Karpas-422 (cell line): ENCODE measurements at places on chromosomes 6 and 20.

GRCh38 chr20:37201827-37202162 lies 22.4 kb upstream of the MROH8 start:
- no peaks in the 10 kb centered on the region for H3K27me3 ChIP-seq
- peaks cover 78% of the 10 kb centered on the region for H3K36me3 ChIP-seq
- no peaks in the 10 kb centered on the region for H3K4me1 ChIP-seq
- DNase-seq, result no peak
- H3K27ac ChIP-seq, result no peak overlapping the region

- H3K27ac ChIP-seq, result peak overlapping the region; percentile 52
- no peaks in the 10 kb centered on the region for H3K27me3 ChIP-seq
- H3K4me3 ChIP-seq, result no peak overlapping the region
Observed at GRCh38 chr6:13392462-13392861, 64.1 kb upstream of the TBC1D7 start.

GRCh38 chr6:100001915-100002388 lies 7.9 kb upstream of the MCHR2 start:
- peaks cover 7% of the 10 kb centered on the region for H3K4me1 ChIP-seq
- peak; percentile 80 for DNase-seq
- H3K27me3 ChIP-seq, result no peaks in the 10 kb centered on the region
- no peaks in the 10 kb centered on the region for H3K36me3 ChIP-seq
- H3K4me3 ChIP-seq, result no peak overlapping the region

DNA sequence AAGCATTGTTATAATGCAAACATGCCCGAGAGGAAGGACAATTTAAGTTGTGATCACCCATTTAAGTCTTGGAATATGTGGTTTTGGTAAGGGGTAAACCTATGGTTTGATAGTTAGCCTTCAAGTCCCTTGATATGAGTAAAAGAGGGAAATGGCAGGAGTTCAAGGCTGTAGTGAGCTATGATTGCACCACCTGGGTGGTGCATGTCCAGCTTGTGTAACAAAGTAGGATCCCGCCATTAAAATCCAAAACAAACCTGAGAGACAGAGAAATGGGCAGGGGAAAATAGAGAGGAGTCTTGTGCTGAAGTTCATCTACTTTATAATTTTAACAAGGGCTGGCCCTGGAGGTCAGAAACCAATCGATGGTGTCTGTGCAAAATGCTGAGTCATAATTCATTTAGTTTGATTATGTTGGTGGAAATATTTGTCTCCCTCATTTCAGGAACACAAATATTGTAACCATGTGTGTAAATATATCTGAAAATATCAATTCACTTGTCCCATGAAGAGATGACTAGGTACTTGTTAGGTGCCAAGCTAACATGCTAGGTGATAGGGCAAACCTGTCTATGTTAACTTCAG lies 23.2 kb upstream of the ARMH2 start:
- H3K4me1 ChIP-seq, result no peaks in the 10 kb centered on the region
- no peak overlapping the region for H3K4me3 ChIP-seq
- no peak overlapping the region for H3K27ac ChIP-seq
- H3K36me3 ChIP-seq, result peaks cover 59% of the 10 kb centered on the region
- DNase-seq, result no peak

DNA sequence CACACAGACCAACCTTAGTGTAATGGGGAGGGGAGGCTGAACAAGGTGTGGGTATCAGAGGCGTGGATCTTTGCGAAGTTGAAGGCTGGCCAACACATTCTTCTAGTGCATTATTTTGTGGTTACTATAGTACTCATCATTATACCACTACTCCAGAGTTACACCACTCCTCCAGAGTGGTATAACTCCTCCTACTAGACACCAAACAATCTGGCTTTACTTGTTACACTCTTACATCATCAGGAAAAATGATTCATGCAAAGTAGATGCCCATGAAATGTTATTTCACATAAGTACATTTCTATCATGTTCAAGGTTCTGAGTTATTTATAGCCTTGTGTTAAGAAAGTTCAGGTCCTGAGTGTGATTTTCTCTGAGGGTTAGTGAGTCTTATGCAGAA lies 443.1 kb upstream of the OPRM1 start:
- H3K4me1 ChIP-seq, result no peaks in the 10 kb centered on the region

GRCh38 chr6:46848684-46849360 lies 55.6 kb downstream of the MEP1A start:
- no peak overlapping the region for H3K4me3 ChIP-seq
- no peak overlapping the region for H3K27ac ChIP-seq
- DNase-seq, result peak; percentile 86
- peaks cover 3% of the 10 kb centered on the region; the same call in 1 of the 2 replicates for H3K4me1 ChIP-seq

DNA sequence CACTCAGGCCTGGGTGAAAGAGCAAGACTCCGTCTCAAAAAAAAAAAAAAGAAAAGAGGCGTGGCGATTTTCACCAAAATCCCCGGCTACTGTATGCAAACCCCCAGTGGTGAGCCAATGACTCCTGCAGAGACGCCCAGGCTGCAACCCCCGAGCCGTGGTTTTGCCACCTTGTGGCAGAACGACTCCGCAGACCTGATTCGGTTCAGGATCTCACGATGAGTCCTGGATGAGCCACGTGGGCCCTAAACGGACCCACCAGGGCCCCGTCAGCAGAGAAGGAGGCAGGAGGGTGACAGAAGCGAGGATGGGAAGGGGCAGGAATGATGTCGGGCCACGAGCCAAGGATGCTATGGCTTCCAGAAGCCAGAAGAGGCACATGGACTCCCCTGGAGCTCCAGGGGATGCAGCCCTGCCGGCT lies 42.5 kb downstream of the SLC2A4RG start:
- DNase-seq, result peak; percentile 79
- H3K4me1 ChIP-seq, result 0 out of 2 replicates have a peak, but pooled peaks cover under 1% of the 10 kb centered on the region
- H3K4me3 ChIP-seq, result no peak overlapping the region
- no peak overlapping the region for H3K27ac ChIP-seq
- H3K36me3 ChIP-seq, result no peaks in the 10 kb centered on the region
- H3K27me3 ChIP-seq, result no peaks in the 10 kb centered on the region

GRCh38 chr20:54345301-54345724 lies 130.1 kb upstream of the DOK5 start:
- no peak overlapping the region for H3K4me3 ChIP-seq
- H3K27ac ChIP-seq, result no peak overlapping the region
- no peaks in the 10 kb centered on the region for H3K27me3 ChIP-seq
- H3K4me1 ChIP-seq, result peaks cover 4% of the 10 kb centered on the region; the same call in 1 of the 2 replicates

GRCh38 chr6:24734166-24734565 lies 15.2 kb upstream of the C6orf62 start:
- no peak for DNase-seq
- no peaks in the 10 kb centered on the region for H3K36me3 ChIP-seq

- H3K27ac ChIP-seq, result no peak overlapping the region
- H3K27me3 ChIP-seq, result no peaks in the 10 kb centered on the region
- DNase-seq, result no peak
- H3K4me3 ChIP-seq, result no peak overlapping the region
Observed at GRCh38 chr20:35355372-35355771, 56.4 kb downstream of the UQCC1 start.

- no peaks in the 10 kb centered on the region for H3K36me3 ChIP-seq
- no peak for DNase-seq
- H3K27me3 ChIP-seq, result 0 out of 2 replicates have a peak, but pooled peaks cover 2% of the 10 kb centered on the region
- H3K4me3 ChIP-seq, result no peak overlapping the region
- H3K27ac ChIP-seq, result no peak overlapping the region
- no peaks in the 10 kb centered on the region for H3K4me1 ChIP-seq
Observed at GRCh38 chr6:44925100-44925739, 402.9 kb upstream of the RUNX2 start.

- no peak overlapping the region for H3K4me3 ChIP-seq
- no peaks in the 10 kb centered on the region for H3K4me1 ChIP-seq
- no peak for DNase-seq
- no peaks in the 10 kb centered on the region for H3K27me3 ChIP-seq
Observed at GRCh38 chr20:57893366-57893999, 183.7 kb upstream of the PMEPA1 start.

DNA sequence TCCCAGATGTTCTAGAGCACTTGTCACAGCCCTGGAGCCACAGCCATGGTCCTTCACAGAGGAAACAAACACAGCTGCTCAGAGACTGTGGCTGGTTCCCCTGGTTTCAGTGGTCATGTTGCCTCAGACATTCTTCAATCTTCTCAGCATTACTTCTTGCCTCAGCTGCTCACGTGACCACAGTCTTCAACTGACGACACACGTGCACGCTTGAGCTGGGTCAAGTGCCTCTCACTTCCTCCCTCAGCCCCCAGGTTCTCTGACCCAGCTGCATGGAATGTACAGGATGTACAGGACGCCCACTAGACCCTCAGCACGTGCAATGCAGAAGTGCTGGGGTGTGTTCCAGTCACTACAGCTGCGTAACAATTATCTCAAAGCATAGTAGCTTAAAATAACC lies 159.8 kb upstream of the GGTLC1 start:
- no peaks in the 10 kb centered on the region for H3K36me3 ChIP-seq
- H3K27me3 ChIP-seq, result no peaks in the 10 kb centered on the region
- H3K27ac ChIP-seq, result no peak overlapping the region
- no peak for DNase-seq
- no peak overlapping the region for H3K4me3 ChIP-seq
